ENCODE measurements at places on chromosomes 16 and 17.

DNA sequence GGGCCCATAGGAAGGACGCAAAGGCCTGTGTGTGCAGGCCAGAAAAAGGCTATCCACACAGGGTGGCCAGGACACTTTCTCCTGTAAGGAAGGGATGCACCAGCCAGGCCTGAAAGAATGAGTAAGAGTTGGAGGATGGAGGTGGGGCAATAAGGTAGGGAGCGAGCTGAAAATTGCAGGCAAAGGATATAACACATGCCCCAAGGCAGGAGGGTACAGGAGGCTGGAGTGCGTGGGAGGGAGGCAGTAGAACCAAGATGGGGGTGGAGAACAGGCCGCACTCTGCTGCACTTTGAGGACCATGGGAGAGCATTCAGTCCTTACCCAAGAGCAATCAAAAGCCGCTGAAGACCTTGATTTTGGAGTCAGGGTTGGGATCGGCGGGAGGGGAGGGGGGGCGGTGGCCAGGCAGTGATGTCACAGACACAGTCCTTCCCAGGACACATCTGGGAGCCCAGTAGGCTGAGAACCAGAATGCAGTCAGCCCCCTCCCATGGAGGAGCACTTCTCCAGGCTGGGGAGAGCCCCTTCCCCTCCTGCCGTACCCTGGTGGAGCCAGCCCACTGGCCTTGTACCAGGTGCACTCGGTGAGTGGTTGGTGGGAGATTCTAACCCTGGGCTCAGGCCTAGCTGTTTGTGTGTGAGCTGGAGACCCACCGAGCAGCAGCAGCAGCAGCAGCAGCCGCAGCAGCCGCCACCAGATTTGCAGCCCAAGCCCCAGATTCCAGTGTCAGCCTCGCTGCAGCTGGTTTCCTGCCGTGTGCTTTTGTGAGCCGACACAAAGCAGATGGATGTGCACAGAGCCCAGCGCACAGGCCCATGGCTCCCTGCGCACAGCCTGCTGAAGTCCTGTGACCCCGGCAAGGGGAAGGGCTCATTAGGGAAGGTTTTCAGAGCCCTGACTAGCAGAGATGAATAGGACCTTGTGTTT lies 17.5 kb downstream of the ANKRD40 start:
- peak; percentile 79 for DNase-seq

GRCh38 chr17:60326702-60327101 lies 65.2 kb downstream of the USP32 start:
- DNase-seq = no peak

GRCh38 chr17:1830288-1830687 lies 483 bp downstream of the RPA1 start:
- DNase-seq = peak; percentile 40

DNA sequence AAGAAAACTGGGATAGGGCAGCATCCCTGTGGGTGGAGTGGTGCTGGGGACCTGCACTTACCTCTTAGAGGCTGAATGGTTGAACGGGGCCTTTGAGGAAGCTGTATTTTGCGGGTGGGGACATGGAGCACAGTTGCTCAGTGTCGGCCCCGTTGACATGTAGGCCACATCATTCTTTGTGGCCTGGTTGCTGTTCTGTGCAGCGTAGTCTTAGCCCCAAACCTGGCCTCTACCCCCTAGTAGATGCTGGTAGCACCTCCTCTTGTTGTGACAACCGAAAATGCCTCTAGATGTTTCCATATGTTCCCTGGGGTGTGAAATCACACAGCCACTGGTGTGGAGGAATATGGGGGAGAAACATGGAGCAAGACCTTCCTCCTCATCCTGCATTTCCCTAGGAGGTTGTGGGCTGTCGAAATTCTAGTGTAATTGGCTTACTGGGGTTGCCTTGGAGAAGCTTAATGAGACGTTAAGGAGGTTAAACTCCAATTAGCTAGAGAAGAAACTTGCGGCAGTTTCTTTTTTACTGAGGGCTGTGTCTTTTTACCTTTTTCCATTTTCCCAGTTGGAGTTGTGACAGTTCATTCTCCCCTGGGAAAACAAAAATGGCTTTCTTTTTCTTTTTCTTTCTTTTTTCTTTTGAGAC lies 9.4 kb downstream of the ABCC1 start:
- peak; percentile 49 for DNase-seq

GRCh38 chr17:81561494-81561885 lies 9.3 kb upstream of the FAAP100 start:
- DNase-seq = no peak

All from SK-N-DZ (cell line).